Activated T-helper 17 cell treated with anti-CD3 and anti-CD28 coated beads, Interleukin-2, amount 50 U/mL, for 72 hours (primary cell): ENCODE measurements at places on chromosomes 16 and 17.
A peak's percentile ranks its signal among the peaks of the same experiment; 100 is the strongest.

DNA sequence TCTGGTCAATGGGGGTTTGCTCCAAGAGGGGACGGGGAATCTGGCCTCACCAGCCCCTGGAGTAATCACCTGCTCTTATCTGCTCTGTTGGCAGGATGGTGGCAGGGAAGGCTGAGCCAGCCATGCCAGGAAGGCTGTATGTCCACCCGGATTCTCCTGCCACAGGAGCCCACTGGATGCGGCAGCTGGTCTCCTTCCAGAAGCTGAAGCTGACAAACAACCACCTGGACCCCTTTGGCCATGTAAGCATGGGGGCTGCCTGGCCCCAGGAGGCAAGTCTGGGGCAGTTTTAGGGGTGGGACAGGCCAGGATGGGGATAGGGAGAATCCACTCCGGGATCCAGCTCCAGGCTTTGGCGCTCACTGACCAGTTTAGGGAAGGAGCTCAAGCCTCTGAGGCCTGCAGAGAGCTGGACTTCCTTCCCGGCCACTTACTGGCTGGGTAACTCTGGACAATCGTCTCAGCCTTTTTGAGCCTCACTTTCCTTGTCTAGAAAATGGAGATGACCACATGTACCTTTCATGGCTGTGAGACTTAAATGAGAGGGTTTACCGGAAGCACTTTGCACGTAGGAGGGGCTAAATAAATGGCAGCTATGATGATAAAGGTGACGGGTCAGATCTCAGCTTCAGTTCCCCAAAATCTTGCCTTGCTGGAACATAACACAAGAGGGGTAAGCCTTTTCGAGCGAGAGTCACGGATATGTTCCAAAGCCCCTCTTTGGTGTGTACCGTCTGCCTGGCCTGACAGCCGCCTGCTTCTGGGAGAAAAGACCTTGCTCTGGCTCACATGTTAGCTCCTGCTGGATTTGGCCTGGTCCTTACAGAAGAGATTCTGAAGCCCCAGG, 15.4 kb downstream of the TBX4 start:
- no peak for ATAC-seq

GRCh38 chr17:81142301-81143199, 22.8 kb upstream of the PVALEF start:
- ATAC-seq, result peak; percentile 85

- peak; percentile 12 for ATAC-seq
These were observed 1.3 kb upstream of the ACTG1 start for GRCh38 chr17:81513753-81514488.

GRCh38 chr16:30567160-30567990, 4.1 kb downstream of the ZNF688 start:
- peak; percentile 77 for ATAC-seq

DNA sequence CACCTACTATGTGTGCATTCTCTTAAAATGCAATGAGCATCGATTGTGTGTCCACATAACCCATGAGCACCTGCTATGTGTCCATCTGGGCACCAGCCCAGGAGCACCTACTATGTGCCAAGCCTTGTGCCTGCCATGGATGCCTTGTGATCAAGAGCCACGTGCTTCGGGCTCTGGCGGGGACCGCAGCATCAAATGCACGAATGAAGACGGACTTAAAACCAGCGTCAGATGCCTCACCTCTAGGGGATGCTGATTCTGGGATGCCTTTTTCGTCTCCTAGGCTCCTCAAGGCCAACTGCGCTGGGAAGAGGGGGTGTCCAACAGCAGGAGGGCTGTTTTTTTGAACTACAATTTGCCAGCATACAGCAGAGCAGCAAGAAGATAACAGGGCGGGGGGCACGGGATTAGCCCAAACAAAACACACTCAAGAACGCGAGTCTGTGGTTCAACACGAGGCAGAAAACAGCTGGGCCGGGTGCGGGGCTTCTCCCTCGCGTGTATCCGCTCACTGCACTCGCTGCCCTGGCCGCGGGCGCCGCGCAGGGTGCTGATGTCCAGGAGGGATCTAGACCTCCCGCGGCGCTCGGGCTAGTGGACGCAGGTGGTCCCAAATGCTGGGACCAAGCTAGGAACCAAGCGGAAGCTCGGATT, 1.2 kb upstream of the GLIS2 start:
- ATAC-seq, result no peak

GRCh38 chr17:39165841-39166349, at the start of gene ARL5C:
Gene ARL5C, minus strand, starts transcription at chr17:39166161. Its CDS starts 401 bp downstream, at chr17:39165760.
- ATAC-seq, result no peak

DNA sequence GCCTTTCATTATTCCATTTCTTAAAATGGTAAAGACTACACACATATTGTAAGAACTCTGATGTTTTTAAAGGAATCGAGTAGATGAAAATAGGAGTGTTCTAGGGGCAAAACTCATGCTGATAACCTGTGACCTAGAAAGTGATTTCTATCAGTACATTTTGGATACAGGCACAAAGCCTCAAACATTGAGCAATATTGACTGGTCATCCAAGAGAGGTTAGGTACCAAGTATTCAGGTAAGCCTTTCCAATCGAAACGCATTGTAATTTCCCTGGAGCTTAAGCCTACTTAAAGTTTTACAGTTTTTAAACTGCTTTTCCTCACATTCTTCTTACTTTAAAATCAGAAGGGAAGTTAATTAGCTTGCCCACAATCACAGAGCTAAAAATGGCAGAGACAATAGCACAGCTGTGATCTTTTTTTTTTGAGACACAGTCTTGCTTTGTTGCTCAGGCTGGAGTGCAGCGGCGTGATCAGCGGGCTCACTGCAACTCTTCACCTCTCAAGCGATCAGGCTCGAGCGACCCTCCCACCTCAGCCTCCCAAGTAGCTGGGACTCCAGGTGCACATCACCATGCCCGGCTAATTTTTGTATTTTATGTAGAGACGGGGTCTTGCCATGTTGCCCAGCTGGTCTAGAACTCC, 3.3 kb downstream of the GOT2 start:
- ATAC-seq, result no peak

DNA sequence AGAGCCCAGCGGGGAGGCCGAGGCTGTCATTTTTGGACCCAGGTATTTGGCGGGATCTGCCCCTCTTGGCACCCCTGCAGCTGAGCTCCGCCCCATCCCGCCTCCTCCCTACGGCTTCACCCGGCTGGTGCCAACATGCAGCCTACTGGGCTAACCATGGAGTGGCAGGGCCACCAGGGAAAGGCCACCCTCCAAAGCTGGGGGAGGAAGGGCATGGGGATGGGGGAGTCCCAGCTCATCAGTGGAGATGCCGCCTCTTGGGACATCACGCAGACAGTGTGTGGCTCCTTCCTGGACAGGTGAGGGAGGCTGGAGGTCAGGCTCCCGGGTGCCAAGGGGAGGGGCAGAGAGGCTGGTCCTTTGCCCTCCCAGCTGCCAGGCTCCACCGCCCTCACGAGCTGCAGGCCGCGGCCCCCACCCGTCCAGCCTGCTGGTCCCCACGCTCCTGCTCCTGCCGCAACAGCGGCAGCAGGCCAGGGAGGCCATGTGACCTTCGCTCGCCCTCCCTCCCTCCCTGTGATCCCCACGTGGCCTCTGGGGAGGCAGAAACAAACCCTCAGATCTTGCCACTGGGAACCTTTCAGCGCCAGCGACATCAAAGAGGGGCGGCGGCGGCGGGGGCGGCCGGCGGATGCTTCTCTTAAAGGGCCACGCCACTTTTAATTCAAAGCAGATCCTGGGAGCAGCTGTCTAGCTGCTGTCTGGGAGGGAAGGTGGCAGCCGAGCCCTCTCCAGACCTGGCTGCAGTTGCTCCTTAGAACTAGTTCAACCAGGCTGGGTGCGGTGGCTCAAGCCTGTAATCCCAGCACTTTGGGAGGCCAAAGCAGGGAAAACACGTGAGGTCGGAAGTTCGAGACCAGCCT, 6.8 kb upstream of the NOTUM start:
- ATAC-seq, result peak; percentile 98

DNA sequence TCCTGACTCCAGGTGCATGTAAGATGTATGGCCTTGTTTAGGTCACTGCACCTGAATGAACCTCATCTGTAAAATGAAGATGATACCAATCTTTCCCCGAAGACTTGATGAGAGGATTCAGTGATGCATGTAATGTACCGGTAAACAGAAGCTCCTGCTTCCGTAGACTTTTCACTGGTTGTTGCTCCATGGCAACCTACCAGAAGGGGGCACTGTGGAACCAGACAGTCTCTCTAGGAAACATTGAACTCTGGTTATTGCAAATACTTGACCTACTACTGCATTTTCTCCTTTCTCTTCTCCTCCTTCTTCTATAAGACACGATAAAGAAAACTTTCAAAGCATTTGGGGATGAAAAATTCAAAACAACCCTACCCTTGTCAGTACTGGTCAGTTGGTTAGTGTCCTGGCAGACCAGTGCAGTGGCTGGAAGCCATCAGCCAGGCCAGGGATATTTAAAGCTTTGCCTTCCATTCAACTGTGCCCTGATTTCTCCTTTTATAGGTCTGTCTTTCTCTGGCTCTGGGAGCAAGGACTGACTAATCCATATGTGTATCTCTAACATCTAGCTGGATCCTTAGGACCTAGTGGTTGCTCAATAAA, 667.4 kb upstream of the SALL1 start:
- ATAC-seq, result no peak

DNA sequence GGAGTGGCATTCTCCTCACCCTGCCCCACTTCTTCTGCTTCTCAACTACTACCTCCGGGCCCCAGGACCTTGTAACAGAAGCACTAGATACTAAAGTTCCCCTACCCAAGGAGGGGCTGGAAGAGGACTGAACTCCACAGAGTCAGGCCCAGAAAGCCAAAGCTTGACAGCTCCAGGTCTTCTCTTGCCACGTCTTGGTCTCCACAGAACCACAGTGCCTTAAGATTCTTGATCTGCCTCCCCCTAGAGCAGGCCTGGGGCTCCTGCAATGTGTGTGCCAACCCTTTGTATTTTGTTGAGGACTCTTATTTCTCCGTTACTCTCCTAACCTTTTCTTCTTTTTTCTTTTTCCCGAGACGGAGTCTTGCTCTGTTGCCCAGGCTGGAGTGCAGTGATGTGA, 4.0 kb downstream of the SLC16A13 start:
- no peak for ATAC-seq

GRCh38 chr17:39704821-39705551, 5.1 kb downstream of the ERBB2 start:
- ATAC-seq, result no peak

GRCh38 chr17:7289256-7290032, 5.0 kb downstream of the YBX2 start:
- ATAC-seq, result no peak

GRCh38 chr17:56292010-56292409, 138.7 kb downstream of the ANKFN1 start:
- ATAC-seq, result no peak

DNA sequence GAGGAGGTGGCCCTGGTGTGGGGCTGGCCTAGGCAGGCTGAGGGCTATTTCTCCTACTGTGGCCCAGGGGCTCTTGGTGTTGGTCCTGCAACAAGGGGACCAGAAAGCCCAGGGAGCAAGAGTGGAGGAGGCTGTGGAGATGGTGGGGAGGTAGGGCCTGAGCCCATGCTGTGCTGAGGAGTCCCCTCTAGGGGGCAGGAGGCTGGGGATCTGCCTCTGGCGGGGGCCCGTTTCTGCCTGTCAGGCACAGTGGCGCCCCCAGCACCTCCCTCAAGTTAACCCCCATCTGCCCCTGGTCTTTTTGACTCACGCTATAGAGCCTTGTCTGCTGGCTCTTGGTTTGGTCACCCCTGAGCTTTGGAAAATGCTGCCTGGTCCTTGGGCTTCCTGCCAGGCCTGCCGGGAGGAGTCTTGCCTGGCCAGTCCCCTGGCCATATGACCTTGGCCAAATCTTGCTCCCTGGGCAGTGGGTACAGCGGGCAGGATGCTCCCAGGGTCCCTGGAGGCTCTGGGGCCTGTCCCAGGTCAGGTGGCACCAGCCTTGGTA, 5.9 kb downstream of the BAIAP2 start:
- ATAC-seq, result peak; percentile 42

- no peak for ATAC-seq
These were observed 54.8 kb downstream of the GPATCH8 start for GRCh38 chr17:44448412-44448811.

DNA sequence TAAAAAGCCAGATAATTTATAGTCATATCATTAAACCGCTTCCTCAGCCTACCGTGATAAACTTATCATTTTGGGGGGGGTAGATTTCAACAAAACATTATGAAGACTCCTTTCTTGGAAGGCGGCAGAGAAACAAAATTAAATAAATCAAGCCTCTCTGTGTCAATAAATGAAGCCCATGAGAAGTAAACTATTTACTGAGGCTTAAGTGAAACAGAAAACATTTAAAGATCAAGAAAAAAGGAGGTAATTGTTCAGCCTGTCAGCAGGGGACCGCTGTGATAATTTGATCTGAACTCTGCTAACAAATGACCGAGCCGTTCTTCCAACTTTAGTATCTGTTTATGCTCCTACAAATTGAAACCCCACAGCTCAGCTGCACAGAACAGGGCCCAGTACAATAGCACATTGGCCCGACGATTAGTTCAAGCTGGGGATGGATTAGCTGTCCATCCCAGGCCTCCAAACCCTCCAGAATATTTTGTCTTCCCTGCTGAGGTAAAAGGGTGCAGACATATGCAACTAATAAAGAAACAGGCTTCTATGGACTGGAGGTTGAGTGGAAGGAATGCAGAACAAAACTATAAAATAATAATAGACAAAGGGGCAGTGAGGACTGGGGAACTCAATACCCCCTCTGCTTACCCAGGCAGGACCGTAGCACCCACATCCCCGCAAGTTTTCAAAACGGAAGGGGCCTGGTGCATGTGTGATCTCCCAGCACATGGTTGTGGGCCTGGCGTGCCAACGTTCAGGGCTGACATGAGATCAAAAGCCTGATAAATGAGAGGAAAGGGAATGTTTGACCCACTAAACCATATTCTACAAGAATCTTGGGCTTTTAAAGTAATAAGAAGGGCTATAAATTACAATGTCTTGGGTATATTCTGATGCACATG, 298.1 kb upstream of the IRX5 start:
- no peak for ATAC-seq

- no peak for ATAC-seq
These were observed 12.3 kb downstream of the KRT9 start for GRCh38 chr17:41559548-41559947.

- peak; percentile 19 for ATAC-seq
These were observed 480 bp downstream of the TSR3 start for GRCh38 chr16:1351215-1351581.

- ATAC-seq, result peak; percentile 44
These were observed 59.1 kb downstream of the TIMM22 start for GRCh38 chr17:1055751-1056645.

- ATAC-seq, result no peak
These were observed 8.8 kb upstream of the ITGA3 start for GRCh38 chr17:50047083-50047482.

DNA sequence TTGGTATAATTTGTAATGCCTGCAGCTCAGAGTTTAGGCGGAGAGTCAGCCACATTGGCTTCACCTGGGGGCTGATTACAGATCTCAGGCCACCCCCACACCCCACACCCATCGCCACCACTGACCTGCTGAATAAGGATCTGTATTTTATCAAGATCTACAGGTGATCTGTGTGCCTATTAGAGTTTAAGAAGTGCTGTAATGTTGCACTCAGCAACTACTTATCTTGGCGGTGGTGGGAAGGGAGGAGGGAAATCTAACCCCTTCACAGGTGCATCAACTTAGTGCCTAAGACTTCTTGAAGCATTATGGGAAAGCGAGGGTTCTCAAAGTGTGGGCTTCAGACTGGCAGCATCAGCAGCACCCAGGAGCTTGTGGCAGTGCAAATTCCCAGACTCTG, 17.5 kb upstream of the KRT20 start:
- no peak for ATAC-seq

GRCh38 chr17:33266116-33266515, 27.0 kb downstream of the ASIC2 start:
- no peak for ATAC-seq
